ENCODE measurements at places on chromosomes 1 and 21. TPM values are rescaled to one million over a fixed set of nuclear protein-coding genes. Genes with fewer than 3 reads are reported as not detected.

- no peak for DNase-seq
Observed at GRCh38 chr1:61142726-61143500, 60.6 kb downstream of the NFIA start.

DNA sequence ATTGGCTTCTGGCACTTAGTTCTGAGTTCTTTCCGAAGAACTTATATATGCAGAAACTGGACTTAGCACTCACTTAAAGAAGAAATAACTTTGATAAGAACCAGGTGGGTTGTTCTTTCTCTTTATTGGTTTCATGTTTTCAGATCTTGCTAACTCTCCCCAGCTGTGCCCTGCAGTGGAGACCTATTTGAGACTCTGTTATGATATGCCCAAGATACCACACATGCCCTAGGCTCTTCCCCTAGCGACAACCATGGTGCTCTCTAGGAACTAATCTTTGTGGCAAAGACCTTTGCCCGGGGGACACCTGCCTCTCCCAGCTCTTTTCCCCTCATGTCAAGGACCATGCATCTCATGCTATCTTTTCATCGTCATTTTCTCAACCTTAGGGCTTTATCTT lies 128.8 kb downstream of the PBX1 start:
- DNase-seq, result no peak

DNA sequence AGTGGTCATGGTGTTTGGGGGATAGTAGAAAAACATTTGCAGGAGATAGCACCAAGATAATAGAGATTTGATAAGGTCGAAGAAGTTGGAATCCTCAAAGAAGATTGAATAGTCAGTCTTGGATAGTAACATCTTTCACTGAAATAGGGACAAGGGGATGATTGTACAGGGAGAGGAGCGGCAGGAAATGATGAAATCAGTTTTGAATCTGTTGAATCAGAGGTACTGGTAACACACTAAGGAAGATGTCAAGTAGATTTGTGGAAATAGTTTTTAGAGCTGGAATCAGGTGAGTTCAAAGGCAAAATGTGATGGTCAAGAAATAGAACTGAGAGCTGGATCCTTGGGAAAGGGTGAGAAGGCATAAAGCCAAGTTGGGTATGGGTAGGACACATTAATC lies 26.5 kb downstream of the CAP1 start:
- DNase-seq, result no peak

- DNase-seq, result no peak
Observed at GRCh38 chr1:167880580-167881021, 33.3 kb downstream of the ADCY10 start.

- peak; percentile 71 for DNase-seq
Observed at GRCh38 chr1:224245188-224245587, 62.1 kb downstream of the DEGS1 start.

- DNase-seq, result peak; percentile 50
Observed at GRCh38 chr1:201982623-201983379, at the start of gene RNPEP. Gene RNPEP (plus strand): TSS chr1:201982648. CDS start chr1:201982667, 19 bp downstream.

DNA sequence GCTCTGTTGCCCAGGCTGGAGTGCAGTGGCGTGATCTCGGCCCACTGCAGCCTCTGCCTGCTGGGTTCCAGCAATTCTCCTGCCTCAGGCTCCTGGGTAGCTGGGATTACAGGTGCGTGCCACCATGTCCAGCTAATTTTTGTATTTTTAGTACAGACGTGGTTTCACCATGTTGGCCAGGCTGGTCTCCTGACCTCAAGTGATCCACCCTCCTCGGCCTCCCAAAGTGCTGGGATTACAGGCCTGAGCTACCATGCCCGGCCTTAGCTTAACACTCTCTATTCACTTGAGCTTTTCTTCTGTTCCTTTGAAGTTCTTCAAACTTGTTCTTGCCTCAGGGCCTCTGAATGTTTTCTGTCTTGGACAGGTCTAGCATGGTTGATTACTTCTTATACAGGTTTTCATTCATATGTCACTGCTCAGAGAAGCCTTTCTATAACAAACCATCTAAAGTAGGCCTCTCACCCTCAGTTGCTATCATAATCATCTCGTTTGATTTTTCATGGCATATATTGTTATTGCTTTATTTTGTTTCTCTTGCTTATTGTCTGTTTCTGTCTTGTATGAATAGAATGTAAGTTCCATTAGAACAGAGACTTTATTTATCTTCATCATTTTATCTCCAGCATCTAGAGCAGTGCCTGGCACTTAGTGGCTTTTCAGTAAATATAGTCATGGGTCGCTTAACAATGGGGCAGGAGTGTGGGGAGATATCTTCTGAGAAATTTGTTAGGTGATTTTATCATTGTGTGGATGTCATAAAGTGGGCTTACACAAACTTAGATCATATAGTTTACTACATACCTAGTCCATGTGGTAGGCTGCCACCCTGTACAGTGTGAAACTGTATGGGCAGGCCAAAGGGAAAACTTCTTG lies 12.1 kb downstream of the OSBPL9 start:
- DNase-seq, result no peak

DNA sequence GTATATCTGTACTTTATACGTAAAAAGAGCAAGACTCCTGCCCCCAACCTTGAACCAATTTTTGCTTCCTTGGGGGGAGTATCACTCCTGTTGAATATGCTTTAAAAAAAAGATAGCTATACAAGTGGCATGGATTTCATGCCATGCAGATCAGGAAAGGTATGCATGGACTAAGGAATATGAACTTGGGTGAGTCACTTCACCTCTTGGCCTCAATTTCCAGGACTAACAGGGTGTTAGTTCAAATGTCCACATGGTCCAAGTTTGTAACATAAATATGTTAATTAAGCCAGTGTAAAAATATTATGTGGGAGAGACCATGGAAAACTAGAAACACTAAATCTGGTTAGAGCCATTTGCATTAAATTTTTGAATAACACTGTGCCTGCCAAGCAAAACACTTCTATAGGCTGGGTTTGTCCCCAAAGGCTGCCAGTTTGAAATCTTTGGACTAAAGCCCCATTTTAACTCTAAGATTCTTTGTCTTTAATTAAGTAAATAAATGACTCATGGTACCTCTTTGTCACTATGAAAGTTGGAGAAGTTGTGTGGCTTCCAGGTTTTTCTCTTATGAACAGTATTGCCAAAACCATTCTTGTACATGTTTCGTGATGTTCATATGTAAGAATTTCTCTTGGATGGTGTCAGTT lies 33.1 kb downstream of the FAM177B start:
- no peak for DNase-seq

GRCh38 chr1:55559842-55560241 lies 344.7 kb upstream of the USP24 start:
- no peak for DNase-seq

DNA sequence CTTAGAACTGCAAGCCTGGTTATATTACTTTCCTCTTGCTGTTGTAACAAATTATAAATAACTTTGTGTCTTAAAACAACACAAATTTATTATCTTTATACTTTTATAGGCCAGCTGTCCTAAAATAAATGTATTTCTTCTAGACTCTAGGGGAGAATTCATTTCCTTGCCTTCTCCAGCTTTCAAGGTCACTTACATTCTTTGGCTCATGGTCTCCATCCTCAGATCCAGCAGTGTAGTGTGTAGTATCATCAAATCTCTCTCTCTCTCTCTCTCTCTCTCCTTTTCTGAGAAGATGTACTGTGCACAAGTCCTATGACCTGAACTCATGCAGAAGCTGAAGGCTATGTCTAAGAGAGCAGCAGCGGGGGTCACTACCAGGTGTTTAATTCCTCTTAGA lies 1510.6 kb downstream of the MRPL39 start:
- no peak for DNase-seq

DNA sequence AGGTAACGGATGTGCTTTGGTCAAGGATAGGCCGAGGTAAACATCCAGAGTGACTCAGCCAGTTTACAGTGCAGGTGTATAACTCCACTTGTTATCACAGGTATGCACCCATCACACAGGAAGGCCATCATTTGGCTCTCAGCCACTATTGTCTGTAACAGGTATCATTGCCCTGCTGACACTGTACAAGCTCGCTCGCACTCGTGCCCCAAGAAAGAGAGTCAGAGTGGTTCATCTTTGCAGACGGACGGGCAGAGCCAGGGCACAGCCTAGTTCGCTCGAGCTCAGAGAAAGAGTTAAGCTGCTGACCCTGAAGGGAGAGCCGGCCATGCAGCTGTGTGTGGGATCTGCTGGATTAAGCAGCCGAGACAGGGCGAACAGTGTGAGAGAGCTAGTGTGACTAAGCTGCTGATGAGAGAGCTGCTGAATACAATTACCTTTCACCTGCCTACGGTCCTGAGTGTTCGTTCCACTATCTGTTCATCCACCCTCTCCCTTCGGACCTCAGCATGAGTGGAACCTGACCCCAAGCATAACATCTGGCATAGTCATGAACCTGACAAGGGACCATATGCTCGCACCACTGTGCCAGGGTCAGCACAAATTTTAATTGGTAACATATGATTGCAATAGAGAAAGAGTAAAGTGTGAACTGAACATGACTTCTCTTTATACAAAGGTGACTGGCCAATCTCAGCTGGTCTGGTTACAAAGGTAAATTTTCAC lies 27.0 kb upstream of the LYPD8 start:
- no peak for DNase-seq

DNA sequence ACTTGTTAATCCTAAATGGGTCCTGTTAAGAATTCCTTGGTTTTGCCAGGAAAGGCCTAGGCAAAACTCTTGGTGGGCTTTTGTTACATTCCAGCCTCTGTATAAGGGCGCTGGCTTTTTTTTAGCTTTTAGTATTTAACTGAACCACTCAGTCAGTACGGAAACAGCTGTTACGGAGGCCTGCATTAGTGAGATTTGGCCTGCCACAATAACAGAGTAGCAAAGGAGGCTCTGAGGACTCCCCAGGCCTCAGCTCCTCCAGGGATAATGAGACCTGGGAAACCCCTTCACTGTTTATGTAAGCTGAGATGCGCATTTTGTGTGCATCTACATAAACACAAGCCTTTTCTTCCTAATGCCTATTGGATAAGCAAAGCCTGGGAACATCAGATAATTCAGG lies 210.2 kb downstream of the APP start:
- DNase-seq, result no peak

GRCh38 chr1:6801966-6802365 lies 16.7 kb downstream of the CAMTA1 start:
- no peak for DNase-seq

DNA sequence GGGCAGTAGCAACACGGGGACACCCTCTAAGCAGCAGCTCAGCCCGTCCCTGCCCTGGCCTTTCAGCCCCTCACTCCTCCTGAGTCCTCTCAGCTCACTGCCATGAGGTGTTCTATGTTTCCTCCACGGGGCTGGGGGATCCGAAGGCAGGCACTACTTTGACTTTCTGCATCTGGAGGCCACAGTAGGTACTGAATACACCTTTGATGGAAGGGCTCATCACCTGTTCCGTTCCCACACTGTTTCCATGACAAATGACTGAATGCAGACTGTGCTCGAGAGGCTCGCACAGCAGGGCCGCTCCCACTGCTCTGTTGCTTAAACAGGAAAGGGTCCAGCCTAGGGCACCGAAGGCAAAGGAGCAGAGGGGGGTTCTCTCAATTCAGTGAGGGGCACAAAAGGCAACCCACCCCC lies 77.6 kb upstream of the DNAH14 start:
- no peak for DNase-seq

GRCh38 chr1:67675800-67676199 lies 9.2 kb upstream of the GADD45A start:
- no peak for DNase-seq

DNA sequence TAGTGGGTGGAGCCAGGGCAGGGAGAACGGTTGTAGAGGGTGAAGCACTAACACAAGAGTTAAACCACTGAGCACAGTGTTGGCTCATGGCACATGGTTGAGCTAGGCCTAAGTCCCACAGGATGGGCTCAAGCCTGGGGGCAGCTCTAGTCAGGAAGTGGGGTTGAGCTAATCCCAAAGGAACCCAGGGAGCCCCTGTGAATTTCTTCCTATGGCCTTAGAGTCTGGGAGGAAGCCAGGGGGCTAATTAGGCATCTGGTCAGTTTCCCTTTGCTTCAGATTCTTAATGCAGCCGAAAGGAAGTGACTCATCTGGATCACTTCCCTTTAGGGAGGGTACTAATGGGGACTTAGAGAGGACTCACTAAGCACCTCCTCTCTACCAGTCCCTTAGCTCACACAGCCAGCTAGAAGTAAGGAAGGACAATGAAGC lies 10.1 kb downstream of the CFAP45 start:
- peak; percentile 35 for DNase-seq

DNA sequence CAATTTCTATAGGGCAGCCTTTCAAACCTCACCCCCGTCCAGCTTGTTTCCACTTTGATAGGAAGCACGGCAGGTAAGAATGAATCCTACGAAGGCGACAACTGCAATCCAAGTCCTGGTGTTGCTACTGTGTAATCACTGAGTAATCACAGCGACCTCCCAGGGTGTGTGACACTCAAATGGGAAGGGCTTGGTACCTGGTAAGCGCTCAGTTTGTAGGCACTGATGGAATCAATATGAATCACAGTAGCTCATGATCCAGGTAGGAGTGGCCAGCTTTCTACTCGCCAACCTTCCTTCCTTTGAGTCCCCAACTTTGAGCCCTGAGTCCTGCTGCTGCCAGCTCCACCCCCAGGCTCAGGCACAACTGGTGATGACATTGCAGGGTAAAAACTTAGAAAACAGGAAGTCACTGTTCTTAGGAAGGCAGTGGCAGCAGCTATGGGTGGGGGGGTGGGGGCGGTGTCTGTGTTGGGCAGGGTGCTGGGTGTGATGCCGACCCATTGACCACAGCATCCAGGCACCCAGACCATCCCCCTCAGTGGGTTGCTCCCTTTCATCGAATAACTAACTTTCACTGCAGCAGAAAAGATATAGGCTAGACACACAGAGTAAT lies 70.7 kb downstream of the CD247 start:
- peak; percentile 58 for DNase-seq

SAMSN1 gene
- polyA plus RNA-seq, result 5.7 TPM

OR6K3 gene
- not detected for polyA plus RNA-seq

C1orf53 gene
- polyA plus RNA-seq, result not detected

STMN1 gene
- 145 TPM for polyA plus RNA-seq

S100A12 gene
- 5.2 TPM for polyA plus RNA-seq

CASZ1 gene
- 2.6 TPM for polyA plus RNA-seq

TCP10L gene
- not detected for polyA plus RNA-seq

ATP6V1G3 gene
- polyA plus RNA-seq, result not detected

DPT gene
- not detected for polyA plus RNA-seq

PCSK9 gene
- not detected for polyA plus RNA-seq

USP33 gene
- polyA plus RNA-seq, result 35.5 TPM

RAVER2 gene
- 0.74 TPM for polyA plus RNA-seq

ECM1 gene
- polyA plus RNA-seq, result not detected

HSF2BP gene
- polyA plus RNA-seq, result 0.73 TPM
